ENCODE measurements at places on chromosomes 13 and 19.

DNA sequence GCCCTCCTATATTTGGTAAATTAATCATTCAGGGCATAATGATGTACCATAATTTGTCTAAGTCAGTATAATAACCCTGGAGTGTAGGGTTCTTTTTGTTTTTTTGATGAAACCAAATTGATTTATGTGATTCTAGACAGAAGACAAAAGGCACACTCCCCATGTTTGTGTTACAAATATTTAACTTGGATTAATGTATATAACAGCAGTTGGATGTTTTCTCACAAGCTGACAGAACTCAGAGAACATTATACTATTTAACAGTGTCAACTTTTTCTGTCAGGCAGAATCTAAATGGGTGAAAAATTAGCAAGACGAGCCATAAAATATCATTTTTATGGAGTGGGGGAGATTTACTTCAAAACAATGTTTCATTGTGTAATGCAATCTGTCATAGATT is 15.2 kb downstream of the CBY2 start:
- DNase-seq = no peak

- no peak for DNase-seq
These were observed at the start of gene LMTK3 for GRCh38 chr19:48511800-48512503. Gene LMTK3 (minus strand): TSS chr19:48511835. CDS start chr19:48511576, 259 bp downstream.

- no peak for DNase-seq
These were observed 56.2 kb downstream of the RCBTB2 start for GRCh38 chr13:48476686-48477085.

- DNase-seq = no peak
These were observed 236.3 kb downstream of the COL4A1 start for GRCh38 chr13:110070511-110071120.

GRCh38 chr13:110125613-110126272 is 181.2 kb downstream of the COL4A1 start:
- DNase-seq = no peak

- no peak for DNase-seq
These were observed 25.3 kb upstream of the MIER2 start for GRCh38 chr19:369876-370275.

DNA sequence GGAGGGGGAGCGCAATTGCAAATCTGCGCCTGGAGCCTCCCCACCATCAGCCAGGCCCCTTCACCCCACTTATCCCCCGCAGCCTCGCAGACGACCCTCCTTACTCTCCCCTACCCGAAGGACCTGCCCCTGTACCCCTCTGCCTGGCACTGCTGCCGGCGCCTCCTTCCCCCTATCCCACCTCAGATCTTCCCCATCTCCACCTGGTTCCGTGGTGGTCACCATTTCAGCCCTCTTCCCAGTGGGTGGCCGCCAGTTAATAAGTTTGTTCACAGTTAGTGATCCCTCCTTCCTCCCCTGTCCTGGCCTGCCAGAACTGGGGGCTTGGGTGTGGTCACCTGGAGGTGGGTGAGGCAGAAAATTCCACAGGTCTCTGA is 397 bp downstream of the SLC44A2 start:
- DNase-seq = no peak

GRCh38 chr13:80339912-80340650 is 845 bp downstream of the SPRY2 start:
- no peak for DNase-seq

- DNase-seq = no peak
These were observed 135.1 kb upstream of the FRY start for GRCh38 chr13:31896427-31896826.

- no peak for DNase-seq
These were observed 1.2 kb upstream of the GRAMD1A start for GRCh38 chr19:34998777-34999497.

- DNase-seq = no peak
These were observed 316.4 kb downstream of the GPC5 start for GRCh38 chr13:91714855-91715254.

DNA sequence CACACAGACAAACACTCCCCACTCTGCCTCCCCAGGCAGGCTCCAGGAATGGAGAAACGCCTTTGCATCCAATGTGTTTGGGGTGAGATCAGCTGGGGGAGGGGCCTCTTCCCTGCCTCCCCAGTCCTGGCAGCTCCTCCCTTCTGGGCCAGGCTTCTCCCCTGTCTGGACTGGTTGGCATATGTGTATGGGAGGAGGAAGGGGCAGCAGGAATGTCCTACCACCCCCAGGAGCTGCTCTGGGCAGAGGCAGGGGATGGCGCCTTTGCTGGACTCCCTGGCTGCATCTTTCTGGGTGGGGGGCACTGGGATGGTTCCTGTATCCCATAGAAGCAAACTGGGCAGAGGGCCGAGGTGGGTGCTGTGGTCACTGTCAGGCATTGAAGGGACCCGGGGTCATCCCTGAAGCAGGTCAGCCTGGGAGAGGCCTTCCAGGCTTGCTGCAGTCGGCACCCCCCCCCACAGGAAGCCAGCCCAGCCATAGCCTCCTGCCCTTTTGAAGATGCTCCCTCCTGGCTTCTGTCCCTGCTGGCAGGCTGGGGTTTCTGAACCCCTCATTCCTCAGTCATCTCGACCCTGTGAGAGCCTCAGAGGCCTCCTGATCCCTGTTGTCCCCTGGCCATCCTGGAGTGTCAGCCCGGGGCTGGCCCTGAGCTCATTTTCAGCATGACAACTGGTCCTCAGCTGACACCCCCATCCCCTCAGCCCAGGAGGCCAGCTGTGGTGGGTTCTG is 21.2 kb upstream of the SLC7A10 start:
- DNase-seq = no peak

DNA sequence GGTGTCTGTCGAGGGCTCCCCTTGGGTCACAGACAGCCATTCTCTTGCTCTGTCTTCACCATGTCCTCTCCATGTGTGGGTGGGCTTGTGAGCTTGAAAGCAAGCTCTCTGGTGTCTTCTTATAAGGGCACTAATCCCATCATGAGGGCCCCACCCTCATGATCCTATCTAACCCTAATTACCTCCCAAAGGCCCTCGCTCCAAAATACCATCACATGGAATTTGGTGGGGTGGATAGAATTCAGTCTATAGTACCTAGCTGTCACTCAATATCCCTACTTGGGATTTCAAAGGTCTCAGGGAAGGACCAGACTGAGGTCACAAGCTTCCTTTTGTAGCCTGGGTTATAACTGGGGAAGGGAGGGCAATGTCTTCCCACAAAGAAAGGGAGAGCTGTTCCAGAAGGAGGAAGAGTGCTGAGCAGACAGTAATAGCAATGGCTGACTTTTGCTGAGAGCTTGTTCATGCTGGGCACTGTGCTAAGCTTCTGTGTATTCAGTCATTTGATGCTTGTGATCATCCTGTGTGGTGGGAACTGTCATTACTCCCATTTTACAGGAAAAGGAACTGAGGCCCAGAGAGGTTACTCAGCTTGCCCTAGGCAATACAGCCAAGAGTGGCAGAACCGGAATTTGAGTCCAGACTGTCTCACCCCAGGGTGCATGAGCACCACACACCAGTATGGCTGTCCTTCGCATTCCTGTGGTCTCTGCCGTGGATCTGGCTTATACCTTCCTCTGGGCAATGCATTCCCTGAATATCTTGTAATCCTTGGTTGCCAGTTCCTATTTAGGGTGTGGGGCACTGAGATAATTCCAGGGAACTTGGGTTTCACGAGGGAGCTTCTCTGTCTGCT is 8.2 kb downstream of the FXYD5 start:
- DNase-seq = no peak

GRCh38 chr13:43285933-43286597 is 262.7 kb downstream of the DNAJC15 start:
- no peak for DNase-seq

DNA sequence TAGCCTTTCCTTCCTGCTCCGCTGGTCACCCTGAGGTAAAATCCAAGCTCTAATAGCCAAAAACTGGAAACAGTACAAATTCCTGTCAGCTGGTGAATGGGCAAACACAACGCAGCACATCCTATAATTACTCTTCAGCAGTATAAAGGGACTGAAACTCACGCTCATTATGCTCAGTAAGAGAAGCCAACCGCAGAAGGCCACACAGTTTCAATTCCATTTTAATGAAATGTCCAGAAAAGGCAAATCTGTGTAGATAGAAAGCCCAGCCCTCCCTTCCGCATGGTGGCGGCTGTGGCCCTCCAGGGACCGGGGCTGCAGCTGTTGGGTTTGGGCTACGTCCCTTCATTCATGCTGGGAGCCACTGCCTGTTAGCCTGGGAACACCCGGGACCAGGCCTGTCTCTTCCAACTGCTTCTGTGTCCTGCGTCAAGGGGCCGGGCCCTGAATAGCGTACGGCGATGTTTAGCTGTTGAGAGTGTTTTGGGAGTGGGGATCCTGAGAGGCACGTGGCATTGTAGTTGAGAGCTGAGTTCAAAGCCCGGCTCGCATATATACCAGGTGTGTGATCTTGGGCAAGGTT is 23.5 kb downstream of the NKPD1 start:
- DNase-seq = no peak

DNA sequence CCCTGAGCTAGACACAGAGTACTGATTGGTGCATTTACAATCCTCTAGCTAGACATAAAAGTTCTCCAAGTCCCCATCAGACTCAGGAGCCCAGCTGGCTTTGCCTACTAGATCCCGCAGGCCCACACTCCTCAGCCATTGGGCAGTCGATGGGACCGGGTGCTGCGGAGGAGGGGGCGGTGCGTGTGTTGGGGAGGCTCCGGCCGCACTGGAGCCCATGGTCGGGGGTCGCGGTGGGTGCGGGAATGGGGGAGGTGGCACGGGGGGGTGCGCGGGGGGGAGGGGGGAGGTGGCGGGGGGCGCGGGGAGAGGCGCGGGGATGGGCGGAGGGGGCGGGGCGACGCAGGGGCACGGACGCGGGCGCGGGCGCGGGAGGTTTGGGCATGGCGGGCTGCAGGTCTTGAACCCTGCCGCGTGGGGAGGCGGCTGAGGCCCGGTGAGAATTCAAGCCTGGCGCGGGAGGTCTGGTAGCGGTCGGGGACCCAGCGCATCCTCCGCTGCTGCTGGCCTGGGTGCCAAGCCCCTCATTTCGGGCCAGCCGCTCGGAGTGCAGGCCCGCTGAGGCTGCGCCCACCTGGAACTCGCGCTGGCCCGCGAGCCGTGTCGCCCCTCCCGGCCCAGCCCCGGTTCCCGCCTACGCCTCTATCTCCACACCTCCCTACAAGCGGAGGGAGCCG is 674.1 kb downstream of the SLITRK5 start:
- no peak for DNase-seq

DNA sequence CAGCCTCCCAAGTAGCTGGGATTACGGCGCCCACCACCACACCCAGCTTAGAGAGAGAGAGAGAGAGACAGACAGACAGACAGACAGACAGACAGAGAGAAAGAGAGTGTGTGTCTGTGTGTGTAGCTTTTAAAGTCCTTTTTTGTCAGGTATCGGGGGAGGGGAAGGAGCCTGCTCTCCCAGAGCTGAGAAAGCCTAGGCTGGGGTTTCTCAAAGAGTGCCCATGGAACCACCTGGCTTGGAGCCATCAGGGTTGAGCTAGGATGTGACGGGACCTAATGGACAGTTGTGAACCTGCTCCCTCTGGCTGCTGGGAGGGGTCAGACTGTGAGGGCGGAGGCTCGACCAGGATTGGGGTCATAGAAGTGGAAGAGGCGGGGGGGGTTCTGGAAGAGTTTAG is 16.6 kb downstream of the RFX1 start:
- DNase-seq = no peak

DNA sequence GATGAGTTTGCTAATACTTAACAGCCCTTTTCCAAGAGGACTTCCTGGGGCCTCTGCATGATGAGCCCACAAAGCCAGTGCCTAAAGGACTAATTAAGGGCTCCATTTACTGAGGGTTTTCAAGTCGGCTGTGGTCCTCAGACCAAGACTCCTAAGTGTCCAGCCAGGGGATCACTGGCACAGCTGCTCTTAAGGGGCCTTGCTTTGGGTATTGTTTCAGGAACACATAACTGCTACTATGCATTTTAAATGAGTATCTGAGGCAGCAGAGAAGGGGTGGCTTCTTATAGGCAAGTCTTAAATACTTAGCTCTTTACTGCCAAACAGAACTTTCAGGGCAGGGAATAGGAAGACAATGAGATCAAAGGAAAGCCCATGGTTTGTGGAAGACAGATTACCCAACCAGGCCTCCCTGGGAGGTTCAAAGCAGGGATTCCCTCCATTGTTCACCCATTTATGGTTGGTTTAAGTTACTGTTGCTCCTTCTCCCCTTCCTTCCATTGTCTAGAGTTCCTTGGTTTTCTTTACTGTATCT is 61.9 kb downstream of the TNFRSF19 start:
- DNase-seq = no peak

DNA sequence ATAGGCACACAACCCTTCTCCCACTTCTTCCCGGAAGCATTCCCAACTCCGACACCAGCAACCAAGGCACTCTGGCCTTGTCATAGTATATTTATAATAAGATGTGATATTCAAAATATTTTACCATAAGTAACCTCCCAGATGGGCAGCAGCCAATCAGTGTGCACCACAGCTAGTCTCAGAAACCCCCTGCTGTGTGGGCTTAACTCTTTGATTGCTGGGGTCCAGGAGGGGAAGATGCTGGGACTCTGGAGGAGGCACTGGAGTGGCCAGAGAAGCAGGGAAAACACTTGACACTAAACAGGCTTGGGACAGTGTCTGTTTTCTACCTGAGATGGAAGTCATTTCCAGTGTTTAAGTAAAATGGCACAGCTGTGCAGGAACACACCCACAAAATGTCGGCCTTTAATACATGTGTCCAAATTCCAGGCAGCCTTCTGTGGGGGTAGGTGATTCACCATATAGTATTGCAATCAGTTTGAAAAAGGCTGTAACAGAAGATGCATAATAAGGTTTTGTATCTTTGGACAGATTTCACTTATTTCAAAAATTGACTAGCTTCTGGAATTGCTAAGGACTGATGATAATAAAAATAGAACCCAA is 100.7 kb downstream of the MBNL2 start:
- DNase-seq = no peak

GRCh38 chr19:35296644-35297514 is 4.9 kb downstream of the MAG start:
- DNase-seq = no peak

GRCh38 chr13:43445668-43446067 is 341.1 kb downstream of the ENOX1 start:
- DNase-seq = no peak

GRCh38 chr19:34241513-34242337 is 12.6 kb upstream of the GARRE1 start:
- DNase-seq = no peak

GRCh38 chr13:111404746-111405145 is 84.3 kb downstream of the TEX29 start:
- DNase-seq = no peak

DNA sequence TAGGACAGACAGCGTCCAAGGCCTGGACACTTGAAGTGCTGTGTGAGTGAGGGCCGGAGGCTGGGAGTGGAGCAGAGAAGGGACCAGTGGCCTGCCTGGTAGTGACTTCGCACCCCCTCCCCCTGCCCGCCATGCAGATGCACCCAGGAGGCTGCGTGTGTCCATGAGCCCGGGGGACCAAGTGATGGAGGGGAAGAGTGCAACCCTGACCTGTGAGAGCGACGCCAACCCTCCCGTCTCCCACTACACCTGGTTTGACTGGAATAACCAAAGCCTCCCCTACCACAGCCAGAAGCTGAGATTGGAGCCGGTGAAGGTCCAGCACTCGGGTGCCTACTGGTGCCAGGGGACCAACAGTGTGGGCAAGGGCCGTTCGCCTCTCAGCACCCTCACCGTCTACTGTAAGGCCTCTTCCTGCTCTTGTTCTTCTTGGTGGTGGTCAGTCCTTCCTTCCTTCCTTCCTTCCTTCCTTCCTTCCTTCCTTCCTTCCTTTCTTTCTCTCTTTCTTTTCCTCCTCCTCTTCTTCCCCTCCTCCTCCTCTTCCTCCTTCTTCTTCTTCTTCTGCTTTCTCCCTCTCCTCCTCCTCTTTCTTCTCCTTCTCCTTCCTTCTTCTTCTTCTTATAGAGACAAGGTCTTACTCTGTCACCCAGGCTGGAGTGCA is 6.0 kb upstream of the FFAR1 start:
- no peak for DNase-seq

- DNase-seq = no peak
These were observed 29.0 kb downstream of the ZNF20 start for GRCh38 chr19:12111176-12111575.

Measured in cortex of kidney (tissue), 1 donor.